Anterior cingulate cortex (tissue), 58 donors: ENCODE measurements at places on chromosomes 2 and 18.

- no peak for DNase-seq
Measured at GRCh38 chr2:230075988-230076631, 7.4 kb upstream of the SLC16A14 start.

GRCh38 chr2:226018641-226019040 is 619.1 kb downstream of the NYAP2 start:
- DNase-seq, result no peak

GRCh38 chr2:205792908-205793307 is 110.6 kb downstream of the NRP2 start:
- no peak for DNase-seq

DNA sequence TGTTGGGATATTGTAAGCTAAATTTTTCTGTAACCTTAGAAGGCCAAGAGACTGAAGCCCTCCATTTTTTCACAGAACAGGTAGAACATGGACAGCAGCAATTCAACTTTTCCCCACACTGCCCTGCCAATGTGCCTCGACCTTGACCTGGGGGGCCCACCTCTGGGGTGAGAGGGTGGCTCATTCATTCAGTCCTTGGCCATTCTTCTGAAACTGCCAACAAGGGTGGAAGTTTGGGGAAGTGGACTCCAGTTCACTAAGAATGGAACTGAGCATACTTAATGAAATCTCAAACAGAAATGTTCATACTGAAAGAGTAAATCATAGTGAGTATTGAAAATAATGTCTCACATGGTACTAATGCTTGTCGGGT is 1.1 kb downstream of the EEF1B2 start:
- no peak for DNase-seq

DNA sequence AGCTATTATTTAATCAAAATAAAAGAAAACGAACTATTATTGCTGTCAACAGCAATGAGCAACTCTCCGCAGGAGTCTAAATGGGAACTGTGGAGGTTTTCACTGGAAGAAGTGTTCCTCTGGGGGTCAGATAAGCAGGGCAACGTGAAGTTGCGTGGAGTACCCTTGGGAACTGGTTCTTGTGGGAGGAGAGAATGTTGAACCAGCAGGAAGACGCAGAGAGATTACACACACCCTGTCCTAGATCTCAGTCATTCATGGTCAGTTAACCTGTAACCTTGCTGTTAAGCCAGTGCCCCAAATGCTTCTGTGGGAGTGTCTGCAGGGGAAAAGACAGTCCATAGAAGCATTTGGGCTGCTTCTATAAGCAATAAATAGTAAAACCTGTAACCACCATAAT is 20.4 kb upstream of the CABLES1 start:
- no peak for DNase-seq

DNA sequence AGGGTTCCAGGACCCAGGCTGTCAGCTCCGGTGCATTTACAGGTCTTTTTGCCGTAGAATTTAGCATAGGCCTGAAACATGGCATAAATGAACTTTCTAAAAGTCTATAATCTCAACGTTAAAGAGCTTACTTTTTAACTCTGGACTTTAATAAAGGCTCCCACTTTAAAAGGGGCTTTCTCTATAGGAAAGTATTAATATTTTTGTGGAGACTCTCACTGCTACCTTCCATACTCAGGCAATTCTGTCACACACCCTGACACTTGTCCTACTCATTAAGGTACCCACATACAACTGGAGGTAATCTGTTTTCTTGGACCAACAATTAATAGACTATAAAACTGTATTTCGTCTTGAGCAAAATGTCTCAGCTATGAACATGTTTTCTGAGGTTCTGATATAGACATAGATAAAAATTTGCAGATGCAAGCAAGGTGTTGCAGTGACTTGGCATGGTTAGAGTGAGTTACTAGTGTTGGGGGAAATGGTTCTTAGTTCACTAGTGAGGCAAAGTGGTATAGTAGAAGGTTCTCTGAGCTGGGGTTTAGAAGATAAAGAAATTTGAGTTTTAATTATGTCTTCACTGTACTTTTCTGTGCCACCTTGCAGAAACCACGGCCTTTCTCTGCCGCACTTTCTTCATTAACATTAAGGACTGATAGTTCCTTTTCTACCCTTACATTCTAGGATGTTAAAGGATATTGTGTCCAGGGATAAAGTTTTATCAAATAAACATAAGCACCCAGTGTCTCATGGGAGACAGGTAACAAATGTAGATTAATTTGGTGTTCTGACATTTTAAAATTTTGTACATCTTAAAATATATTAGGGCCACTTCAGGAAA is 10.8 kb upstream of the NR4A2 start:
- no peak for DNase-seq

GRCh38 chr18:77316641-77317040 is 67.0 kb downstream of the GALR1 start:
- DNase-seq, result no peak

- DNase-seq, result no peak
Measured at GRCh38 chr2:177419274-177419673, 26.7 kb downstream of the AGPS start.

GRCh38 chr2:6872394-6872793 is 5.2 kb upstream of the RSAD2 start:
- no peak for DNase-seq

DNA sequence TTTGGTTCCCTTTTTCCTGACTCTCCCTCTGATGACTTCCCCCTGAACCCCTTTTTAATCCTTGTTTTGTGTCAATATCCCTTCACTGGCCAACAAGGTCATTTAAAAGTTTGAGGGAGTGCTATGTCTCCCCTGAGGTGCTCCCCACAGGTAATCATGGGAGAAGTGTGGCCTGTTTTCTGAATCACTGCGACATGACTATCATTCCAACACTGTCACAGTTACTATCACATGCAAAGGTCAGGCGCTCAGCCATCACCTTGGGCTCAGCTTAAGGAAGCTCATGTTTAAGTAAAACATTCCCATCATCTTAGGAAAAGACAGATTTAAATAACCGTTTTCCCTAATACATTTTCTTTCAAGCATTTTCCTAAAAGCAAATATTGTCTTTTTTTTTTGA is 20.9 kb upstream of the ACAA2 start:
- no peak for DNase-seq

DNA sequence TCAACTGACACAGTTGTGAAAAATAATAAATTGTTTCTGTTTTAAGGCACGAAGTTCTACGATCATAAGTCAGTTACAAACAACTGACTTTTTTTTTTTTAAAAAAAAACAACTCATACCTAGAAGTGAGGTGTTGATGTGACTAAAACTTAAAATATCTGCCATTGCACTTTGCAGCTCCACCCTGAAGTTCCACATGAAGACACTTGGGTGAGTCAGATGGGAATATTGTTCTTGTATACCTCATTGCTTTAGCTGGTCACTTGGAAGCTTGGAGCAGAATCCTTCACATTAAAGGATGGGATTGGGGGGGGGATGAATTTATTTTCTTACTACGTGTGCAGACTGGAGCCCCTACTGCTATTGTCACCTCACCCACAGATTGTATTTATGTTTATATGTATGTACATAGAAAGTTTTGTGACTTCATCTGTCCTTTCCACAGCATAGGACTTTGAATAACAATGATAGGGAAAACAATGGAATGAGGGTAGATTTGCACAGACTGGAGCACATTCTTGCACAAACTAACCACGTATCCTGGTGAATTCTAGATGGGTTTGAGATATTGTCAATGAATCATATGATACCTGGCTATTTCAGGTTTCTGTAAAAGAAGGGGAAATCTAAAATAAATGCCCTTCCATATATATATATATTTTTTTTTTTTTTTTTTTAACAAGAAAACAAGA is 57.9 kb upstream of the ARHGAP15 start:
- DNase-seq, result no peak

GRCh38 chr2:21228041-21228895 is 104.5 kb downstream of the TDRD15 start:
- no peak for DNase-seq

GRCh38 chr2:204306667-204307066 is 238.6 kb upstream of the PARD3B start:
- DNase-seq, result no peak

- DNase-seq, result no peak
Measured at GRCh38 chr18:12625241-12625640, 32.7 kb downstream of the SPIRE1 start.

DNA sequence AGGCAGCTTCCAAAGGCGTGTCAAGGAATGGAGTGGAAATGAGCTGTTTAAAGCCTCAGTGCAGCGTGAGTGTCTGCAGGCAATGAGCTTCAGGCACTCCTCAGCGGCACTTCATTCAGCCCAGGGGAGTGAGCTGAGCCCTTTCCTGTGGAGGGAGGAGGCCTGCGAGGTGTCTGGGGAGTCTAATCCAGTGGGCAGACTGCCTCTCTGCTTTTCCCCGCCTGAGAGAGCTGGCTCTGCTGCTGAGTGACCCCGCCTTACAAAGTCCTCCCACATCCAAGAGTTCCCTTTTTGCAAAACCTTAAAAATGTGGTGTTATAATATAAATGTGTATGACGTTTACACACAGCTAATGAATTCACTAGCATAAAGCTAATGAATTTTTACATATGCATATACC is 7.0 kb upstream of the LDLRAD4 start:
- DNase-seq, result no peak

GRCh38 chr2:228675646-228676045 is 494.2 kb upstream of the SPHKAP start:
- DNase-seq, result no peak

DNA sequence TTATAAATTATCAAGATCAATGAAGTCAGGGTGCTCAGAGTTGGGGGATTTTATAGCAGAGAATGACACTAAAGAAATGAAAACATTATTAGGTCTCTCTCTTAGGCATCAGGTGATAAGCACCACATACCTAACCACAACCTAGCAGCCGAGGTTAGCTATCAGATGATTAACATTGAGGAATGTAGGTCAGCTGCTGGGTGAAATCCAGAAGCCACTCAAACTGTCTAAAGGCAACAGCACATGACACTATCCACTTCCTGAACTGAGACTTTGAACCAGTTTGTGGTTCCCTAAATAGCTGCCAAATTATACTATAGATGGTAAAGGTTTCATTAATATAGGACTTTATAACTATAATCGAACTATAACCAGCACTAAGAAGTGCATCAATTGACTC is 4.7 kb downstream of the EPG5 start:
- no peak for DNase-seq

DNA sequence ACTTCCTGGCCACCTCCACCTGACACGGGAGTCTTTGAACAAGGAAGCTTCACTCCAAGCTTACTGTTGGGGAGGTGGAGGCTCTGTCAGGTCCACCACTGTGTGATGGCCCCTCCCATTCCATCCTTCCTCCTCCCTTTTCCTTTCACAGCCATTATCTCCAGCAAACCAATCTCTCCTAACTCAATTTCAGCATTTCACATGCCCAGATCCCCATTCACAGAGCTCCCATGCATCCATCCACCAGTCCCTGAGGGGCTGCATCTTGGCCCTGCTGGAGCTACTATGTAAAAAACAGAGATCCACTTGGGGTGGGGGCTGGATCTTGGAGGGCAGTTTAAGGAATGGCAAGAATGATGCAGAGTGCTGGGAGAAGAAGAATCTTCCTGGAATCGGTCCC is 129.0 kb upstream of the COPS8 start:
- DNase-seq, result no peak

DNA sequence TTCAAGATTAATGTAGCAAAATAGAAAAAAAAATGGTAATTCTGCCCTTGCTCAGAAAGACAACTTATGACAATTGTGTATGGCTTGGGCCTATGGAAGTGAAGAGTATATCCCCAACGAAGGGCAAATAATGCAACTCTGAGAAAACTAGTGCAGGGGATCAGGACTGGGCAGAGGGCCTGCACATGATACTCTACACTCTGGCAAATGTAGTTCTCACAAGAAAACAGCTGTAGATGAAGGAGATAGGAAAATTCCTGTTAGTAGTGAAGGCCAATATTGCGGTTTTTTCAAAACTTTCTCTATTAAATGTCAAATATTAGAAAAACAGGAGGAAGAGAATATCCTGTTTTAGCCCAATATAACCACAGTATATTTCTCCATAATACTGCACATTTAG is 77.8 kb downstream of the SCN9A start:
- no peak for DNase-seq

- no peak for DNase-seq
Measured at GRCh38 chr2:121722479-121722878, 14.2 kb downstream of the NIFK start.

GRCh38 chr18:49009661-49010060 is 58.9 kb upstream of the SMAD7 start:
- no peak for DNase-seq

- no peak for DNase-seq
Measured at GRCh38 chr2:98830571-98831145, 99.7 kb upstream of the MGAT4A start.

- no peak for DNase-seq
Measured at GRCh38 chr2:189171956-189172609, 7.5 kb downstream of the COL5A2 start.

GRCh38 chr2:229380101-229380625 is 109.1 kb upstream of the PID1 start:
- DNase-seq, result no peak

GRCh38 chr2:173347305-173348168 is 7.1 kb upstream of the CDCA7 start:
- no peak for DNase-seq

GRCh38 chr2:132439703-132440398 is 23.2 kb downstream of the GPR39 start:
- no peak for DNase-seq

DNA sequence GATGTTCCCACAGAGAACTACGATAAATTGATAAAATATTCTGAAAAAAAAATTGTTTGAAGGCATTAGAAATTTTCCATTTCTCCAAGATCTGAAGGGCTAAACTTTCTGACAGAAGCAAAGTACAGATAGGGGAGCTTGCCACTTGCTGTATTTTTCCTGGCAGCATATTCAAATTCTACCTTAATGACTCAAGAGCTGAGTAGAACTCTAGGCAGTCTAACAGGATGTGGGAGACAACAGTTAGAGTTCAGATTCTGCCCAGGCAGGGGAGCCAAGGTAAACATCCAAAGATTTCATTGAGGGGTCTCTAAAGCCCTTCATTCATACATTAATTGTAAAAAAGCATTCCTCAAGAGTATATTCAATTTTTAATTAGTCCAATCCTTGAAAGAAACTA is 46.0 kb upstream of the RIT2 start:
- no peak for DNase-seq

DNA sequence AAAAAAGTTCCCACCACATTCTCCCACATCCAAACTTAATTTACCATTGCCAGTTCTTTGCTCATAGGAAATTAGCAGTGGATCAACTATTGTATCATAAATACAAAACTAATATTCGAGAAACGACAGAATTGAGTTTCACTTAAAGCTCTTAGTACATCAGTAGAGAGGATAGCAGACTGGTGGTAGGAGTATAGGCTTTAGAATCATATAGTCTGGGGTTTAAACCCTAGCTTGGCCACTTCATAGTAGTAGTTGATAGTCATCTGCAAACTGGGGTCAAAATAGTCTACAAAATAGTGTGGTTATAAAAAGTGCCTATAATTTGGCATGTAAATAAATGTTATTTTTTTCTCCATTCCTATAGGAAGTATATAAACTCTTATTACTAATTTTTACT is 30.9 kb downstream of the PIK3C3 start:
- DNase-seq, result no peak
